LNCaP clone FGC (cell line): ENCODE measurements at places on chromosomes 7 and 10.

GRCh38 chr10:34732926-34733325 is 82.2 kb downstream of the PARD3 start:
- no peak for DNase-seq

GRCh38 chr10:110827875-110828274 is 43.9 kb upstream of the PDCD4 start:
- DNase-seq: no peak

DNA sequence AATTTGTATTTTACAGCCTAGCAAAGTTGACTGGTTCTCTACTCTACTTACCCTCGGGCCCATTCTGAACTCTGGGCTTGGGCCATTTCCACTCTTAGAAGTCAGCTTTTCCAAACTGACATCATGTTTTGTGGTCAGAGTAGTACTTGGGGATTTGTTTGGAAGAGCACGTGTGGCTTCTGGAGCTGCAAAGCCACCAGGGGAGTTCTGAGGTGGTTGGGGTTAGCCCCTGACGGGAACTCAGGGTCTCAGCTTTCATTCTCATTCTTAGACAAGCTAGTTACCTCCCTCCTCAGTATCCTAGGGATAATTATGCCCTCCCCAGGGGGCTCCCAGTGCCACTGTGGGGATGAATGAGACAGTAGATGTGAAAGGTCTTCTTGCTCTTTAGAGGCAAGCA is 647.7 kb upstream of the GALNT17 start:
- DNase-seq: no peak

GRCh38 chr7:21318916-21319270 is 109.0 kb upstream of the SP4 start:
- no peak for DNase-seq

- no peak for DNase-seq
Observed at GRCh38 chr7:151714201-151714600, 162.7 kb downstream of the PRKAG2 start.

DNA sequence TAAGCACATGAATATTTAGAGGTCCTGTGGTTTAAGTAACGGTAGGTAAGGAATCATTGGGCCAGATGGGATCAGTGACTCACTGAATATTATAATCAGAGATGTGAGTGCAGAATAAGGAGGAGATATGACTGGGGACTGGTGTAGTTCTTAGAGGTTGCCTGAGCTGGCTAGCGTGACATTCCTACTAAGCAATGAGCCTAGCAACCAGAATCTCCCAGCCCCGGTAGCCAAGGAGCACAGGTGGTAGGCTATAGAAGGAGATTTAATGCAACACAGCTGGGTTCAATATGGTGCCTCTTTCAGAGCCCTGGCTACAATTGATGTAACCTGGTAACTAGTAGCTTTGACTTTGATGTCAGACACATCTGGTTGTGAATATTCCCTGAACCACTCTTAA is 641.6 kb downstream of the AUTS2 start:
- no peak for DNase-seq

DNA sequence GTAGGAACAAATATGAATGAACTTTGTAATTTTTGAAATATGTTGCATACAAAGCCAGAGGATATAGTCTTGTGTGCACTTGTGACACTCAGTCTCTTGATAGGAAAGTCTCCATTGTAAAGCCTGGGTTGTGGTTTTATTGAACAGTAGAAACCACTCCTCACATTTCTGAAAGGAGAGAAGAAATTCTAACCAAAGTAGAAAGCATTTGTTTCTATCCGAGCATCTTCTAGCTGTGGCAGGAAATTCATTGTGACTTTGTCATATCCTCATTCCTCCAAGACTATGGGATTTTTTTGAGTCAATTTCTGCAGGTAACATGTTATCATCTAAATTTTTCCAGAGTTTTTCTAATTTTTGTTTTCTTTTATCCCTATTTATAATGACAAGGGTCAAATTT is 55.5 kb upstream of the NCF1 start:
- DNase-seq: no peak

GRCh38 chr7:37920305-37920848 is at the start of gene EPDR1:
TSS of gene EPDR1 (plus strand) at chr7:37920640. CDS start at chr7:37920940, 300 bp downstream.
- no peak for DNase-seq

GRCh38 chr7:130699686-130700085 is 13.3 kb upstream of the TSGA13 start:
- no peak for DNase-seq

DNA sequence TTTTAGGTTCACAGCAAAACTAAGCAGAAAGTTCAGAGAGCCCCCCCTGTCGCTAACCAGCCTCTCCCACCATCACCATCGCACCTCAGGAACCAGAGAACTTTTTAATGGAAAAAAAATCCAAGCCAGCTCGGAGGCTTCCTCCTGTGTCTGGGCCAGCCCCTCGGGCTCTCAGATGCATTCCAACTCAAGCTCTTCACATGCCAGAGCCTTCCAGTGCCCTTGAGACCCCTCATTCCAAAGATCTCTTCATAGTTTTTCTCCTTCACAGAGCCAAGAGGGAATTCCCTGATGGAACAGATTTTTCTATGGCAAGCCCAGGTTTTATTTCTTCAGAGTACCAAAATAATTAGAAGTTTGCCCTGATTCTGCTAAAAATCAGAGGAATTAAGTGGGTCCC is 153.4 kb upstream of the LANCL2 start:
- no peak for DNase-seq

DNA sequence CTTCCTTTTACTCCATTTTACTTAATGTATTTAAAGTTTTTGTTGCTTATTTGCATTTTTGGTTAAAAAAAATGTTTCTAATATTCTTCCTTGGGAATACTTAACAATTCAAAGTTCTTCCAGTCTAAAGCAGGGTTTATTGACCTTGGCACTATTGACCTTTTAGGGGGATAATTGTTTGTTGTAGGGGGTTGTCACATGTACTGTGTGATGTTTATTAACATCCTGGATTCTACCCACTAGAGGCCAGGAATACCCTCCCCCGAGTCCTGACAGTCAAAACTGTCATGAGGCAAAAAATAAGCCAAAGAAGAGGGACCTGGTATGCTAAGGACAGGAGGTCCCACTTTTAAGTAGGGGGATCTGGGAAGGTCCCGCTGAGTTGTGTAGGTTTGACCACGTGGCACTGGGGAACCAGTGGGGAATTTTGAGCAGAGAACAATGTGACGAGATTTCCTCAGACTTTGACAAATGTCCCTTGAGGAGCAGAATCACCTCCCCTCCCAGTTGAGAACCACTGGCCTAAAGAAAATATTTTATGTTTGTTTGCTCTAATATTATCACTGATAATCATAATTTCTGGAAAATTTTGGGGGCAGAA is 178.3 kb upstream of the PRR15 start:
- no peak for DNase-seq
